ENCODE measurements at places on chromosomes 2 and 18.

GRCh38 chr18:35624146-35624545 lies 42.6 kb downstream of the GALNT1 start:
- no peak overlapping the region for H3K4me3 ChIP-seq
- no peak overlapping the region for H3K27ac ChIP-seq
- H3K27me3 ChIP-seq = peaks cover 7% of the 10 kb centered on the region
- no peak for DNase-seq

- DNase-seq = no peak
- H3K36me3 ChIP-seq = peaks cover 4% of the 10 kb centered on the region
- no peak overlapping the region for H3K4me3 ChIP-seq
Measured at GRCh38 chr2:105881286-105882136, 136.8 kb downstream of the NCK2 start.

- H3K4me3 ChIP-seq = no peak overlapping the region
- no peak for DNase-seq
- H3K27ac ChIP-seq = no peak overlapping the region
- no peaks in the 10 kb centered on the region for H3K27me3 ChIP-seq
- no peaks in the 10 kb centered on the region for H3K4me1 ChIP-seq
- H3K36me3 ChIP-seq = no peaks in the 10 kb centered on the region
Measured at GRCh38 chr2:112162341-112162740, 24.2 kb downstream of the FBLN7 start.

GRCh38 chr2:202938960-202939359 lies 26.9 kb downstream of the CARF start:
- no peak overlapping the region for H3K4me3 ChIP-seq
- H3K4me1 ChIP-seq = no peaks in the 10 kb centered on the region
- no peak overlapping the region for H3K27ac ChIP-seq
- no peak for DNase-seq
- H3K36me3 ChIP-seq = no peaks in the 10 kb centered on the region
- H3K27me3 ChIP-seq = no peaks in the 10 kb centered on the region

GRCh38 chr18:21509062-21509461 lies 91.4 kb downstream of the ESCO1 start:
- H3K4me1 ChIP-seq = peaks cover 5% of the 10 kb centered on the region
- H3K27me3 ChIP-seq = no peaks in the 10 kb centered on the region
- no peak overlapping the region for H3K27ac ChIP-seq
- H3K36me3 ChIP-seq = peaks cover 6% of the 10 kb centered on the region

DNA sequence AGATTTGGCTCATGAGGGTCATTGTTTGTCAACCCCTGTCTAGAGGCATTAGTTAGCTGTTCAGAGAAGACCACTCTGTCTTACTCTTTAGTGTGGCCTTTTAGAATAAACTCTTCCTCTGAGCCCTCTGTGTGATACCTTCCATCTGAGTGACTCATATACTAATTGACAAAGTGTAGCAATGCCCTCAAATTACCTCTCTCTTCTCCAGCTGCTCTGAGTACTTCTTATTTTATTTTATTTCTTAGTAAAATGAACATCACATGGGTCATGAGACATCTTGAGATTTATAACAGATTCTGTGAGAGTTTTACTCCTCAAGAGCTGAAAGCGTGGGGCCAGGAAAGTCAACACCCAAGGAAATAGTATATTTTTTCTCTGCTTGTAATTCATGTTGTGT lies 67.4 kb downstream of the KCTD18 start:
- no peak overlapping the region for H3K27ac ChIP-seq
- no peaks in the 10 kb centered on the region for H3K4me1 ChIP-seq
- no peak for DNase-seq
- H3K27me3 ChIP-seq = no peaks in the 10 kb centered on the region
- H3K4me3 ChIP-seq = no peak overlapping the region
- peaks cover 79% of the 10 kb centered on the region for H3K36me3 ChIP-seq

GRCh38 chr2:138078153-138078552 lies 113.9 kb downstream of the HNMT start:
- H3K4me3 ChIP-seq = no peak overlapping the region
- H3K27ac ChIP-seq = no peak overlapping the region
- H3K27me3 ChIP-seq = no peaks in the 10 kb centered on the region
- no peak for DNase-seq

- no peaks in the 10 kb centered on the region for H3K27me3 ChIP-seq
- no peak overlapping the region for H3K4me3 ChIP-seq
- DNase-seq = no peak
- H3K4me1 ChIP-seq = no peaks in the 10 kb centered on the region
Measured at GRCh38 chr2:196289000-196289399, 117.6 kb upstream of the STK17B start.

GRCh38 chr18:48580782-48581181 lies 42.0 kb downstream of the CTIF start:
- H3K27me3 ChIP-seq = no peaks in the 10 kb centered on the region
- peaks cover 24% of the 10 kb centered on the region for H3K4me1 ChIP-seq
- no peak overlapping the region for H3K4me3 ChIP-seq

Data from WTC11 (cell line).